ENCODE measurements at places on chromosomes 5 and 9.

DNA sequence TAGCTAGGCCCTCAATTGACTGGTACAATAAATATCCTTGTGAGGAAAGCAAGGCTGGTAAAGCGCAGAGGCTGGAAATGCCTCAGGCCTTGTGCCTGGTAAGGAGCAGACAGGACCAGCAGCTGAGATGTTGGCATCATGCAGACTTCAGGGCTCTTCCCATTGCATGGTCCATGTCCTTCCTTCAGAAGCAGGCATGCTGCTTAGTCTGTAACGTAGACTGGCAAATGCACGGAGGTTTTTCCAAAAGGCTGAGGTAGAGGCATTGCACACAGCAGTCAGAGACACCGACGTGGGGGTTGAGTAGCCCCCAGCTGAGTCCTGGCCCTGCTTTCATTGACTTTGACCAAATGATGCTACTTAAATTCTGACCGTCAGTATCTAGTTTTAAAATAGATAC is 87.1 kb downstream of the ADRB2 start:
- DNase-seq = no peak

DNA sequence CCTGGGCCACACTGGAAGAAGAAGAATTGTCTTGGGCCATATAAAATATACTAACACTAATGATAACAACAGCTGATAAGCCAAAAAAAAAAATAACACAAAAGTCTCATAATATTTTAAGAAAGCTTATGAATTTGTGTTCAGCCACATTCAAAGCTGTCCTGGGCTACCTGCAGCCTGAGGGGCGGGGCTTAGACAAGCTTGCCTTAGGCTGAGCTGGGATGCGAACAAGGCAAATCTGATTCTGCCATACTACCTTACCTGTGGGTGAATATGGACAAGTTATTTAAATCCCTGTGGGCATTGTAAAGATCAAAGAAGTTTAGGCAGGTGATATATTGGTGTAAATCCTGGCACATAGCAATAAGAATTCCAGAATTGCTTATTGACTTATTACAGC is 212.3 kb upstream of the ATP10B start:
- DNase-seq = no peak

DNA sequence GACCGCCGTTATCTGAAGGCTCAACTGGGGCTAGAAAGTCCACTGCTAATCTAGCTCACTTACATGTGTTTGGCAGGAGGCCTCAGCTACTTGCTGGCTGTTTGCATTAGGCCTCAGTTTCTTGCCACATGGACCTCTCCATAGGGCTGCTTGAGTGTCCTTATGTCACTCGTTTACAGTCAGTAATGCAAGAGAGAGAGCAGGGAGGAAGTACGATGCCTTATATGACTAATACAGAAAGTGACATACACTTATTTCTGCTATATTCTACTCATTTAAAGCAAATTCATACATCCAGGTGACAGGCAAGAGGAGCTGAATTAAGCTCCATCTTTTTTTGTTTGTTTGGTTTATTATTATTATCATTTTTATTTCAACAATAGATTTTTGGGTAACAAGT is 179.6 kb downstream of the LURAP1L start:
- DNase-seq = no peak

- no peak for DNase-seq
Observed at GRCh38 chr5:139726248-139726647, 69.4 kb upstream of the PSD2 start.

DNA sequence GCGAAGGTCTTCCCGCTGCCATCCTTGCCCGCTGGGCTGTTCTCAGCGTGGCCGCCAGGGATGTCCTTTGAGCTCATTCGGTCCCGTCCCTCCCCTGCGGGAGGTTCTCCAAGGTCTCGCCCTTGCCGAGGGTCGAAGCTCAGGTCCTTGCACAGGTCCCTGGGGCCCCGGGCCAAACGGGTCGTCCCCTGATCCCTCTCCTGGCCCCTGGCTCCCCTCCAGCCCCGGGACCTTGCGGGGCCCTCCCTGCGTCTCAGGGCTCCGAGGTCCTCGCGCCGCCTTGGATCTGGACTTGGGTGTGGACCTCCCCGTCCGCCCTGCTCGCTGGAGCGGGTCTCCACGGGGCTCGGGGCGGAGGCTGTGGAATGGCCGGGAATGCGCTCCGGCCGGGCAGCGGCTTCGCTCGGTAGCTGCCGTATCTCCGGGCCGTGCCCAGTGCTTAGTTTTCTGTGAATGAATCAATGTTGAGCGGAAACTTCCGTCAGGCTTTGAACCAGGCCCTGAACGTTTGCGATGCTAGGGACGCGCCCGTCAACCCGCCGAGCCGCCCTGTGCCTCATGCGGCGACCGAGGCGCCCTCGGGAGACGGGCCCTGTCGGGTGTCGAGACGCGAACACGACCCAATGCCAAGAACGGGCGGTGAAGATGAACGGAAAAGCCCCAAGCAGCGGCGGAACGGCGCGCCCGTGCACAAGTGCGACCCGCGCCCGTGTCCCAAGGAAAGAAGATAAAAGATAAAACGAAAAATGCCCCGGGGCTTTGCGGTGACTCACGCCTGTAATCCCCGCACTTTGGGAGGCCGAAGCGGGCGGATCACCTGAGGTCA is 780 bp downstream of the RNU6ATAC start:
- DNase-seq = peak; percentile 69

DNA sequence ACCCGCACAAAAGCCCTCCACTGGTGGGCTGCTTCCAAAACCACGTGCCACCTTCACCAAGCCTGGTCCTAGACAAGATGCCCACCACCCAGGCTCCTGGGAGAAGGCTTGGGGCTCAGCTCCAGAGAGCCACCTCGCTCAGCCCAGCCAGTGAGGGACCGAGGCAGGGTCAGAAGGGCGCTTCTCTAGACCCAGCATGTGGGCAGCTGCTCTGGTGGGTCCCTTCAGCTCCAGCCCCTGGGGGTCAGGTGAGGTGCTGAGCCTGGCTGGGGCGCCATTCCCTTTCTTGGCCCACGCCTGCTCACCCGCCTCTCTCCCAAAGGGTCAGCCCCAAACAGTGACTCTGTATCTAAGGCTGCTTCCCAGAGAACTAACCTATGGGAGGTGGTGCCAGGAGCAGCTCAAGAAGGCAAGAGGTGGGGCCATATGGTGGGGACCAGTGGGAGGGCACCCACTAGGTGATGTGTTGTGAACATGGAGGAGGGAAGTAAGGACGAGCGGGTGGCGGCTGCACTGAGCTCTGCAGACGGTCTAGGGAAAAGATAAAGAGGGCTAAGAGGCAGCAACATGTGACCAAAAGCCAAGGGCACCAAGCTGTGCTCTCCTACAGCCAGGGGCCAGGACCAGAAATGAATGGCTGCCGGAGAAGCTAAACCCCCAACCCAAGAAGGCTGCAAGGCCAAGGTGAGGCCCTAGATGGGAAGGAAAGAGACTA is 79.3 kb downstream of the CAMSAP1 start:
- no peak for DNase-seq

GRCh38 chr5:175683921-175684320 is 26.1 kb downstream of the HRH2 start:
- DNase-seq = no peak

DNA sequence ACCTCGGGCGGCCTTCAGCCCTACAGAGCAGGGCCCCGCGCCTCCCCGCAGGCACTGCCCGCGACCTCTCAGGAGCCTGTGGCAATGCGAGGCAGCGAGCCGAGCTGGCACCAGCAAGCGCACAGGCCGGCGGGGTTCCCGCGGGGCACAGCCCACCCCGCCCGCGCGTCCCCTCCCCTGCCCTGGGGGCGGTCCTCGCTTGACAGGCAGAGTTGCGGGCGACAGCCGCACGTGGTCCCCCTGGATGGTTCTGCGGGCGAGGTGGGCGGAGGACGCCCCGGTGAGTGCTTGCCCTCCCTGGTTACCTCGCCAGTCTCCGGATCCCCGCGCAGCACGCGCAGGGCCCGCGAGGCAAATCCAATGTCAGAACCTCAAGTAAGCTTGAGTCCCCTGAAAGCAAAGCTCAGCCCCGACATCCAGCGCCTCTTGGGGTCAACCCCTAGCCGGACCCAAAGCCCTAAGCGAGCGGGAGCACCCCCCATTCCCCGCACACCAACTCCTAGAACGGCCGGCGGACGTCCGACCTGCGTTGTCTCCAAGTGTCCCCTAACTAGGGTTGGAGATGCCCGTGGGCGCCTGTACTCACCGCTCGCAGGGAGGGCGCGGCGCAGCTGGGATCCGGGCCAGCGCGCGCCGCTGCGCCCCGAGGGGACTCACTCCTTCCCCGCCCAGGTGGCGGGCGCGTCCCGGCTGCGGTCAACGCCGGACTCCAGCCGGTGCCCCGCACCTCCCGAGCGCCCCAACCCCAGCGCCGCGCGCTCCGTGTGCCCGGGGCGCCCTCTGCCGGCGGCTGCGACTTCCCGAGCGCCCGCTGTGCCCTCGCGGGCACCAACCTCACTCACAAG is at the start of gene DRD1:
Gene DRD1, minus strand, starts transcription at position 123 of the 845 bp plus-strand sequence. CDS start 1,083 bp downstream, outside the sequence.
- no peak for DNase-seq

GRCh38 chr9:128553728-128554127 is 1.3 kb downstream of the SPTAN1 start:
- no peak for DNase-seq

DNA sequence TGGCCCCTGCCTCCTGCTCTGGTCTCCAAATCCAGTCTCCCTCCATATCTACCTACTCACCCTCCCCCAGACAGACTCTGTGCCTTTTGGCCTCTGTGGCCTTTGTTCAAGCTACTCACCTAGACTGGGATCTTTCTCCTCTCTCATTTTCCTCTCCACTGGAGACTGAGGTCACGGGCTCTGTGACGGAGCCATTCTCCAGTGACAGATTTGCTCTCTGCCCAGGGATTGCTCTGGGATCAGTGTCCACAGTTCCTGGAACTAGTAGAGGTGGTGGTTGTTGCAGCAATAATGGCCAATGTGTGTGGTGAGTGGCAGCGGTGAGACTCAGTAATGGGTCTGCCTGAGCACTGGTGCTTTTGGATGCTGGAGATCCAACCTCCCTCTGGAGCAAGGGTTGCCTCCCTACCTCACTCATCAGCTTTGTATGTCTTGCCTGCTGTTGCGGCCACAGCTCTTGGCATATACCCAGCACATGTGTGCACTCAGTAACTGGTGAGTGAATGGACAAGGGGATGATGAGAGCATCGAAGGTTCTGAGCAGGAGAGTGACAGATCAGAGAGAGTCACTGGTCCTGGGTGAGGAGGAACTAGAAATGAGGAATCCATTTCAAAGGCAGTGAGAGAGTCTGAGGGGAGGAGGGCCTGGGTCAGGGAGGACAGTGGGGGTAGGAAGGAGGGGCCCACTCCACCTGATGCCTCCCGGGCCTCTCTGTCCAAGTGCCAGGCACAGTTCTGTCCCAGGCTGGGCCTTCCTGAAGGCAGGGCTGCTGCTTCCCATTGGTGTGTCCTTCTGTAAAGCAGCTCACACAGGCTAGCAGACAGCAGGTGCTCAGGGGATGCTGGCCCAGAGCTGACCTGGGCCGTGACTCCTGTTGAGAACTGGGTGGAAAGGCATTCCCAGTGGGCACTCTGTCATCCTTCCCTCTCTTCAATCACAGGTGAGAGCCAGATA is 96.5 kb upstream of the PITX1 start:
- DNase-seq = no peak

GRCh38 chr9:893843-894420 is 52.4 kb downstream of the DMRT1 start:
- peak; percentile 60 for DNase-seq

- DNase-seq = no peak
Observed at GRCh38 chr5:59684388-59685190, 208.9 kb downstream of the PDE4D start.

- no peak for DNase-seq
Observed at GRCh38 chr9:136177224-136177623, 27.7 kb downstream of the LHX3 start.

All from CD4-positive, alpha-beta T cell treated with Interleukin-4 for 1 hour (primary cell).